ENCODE measurements at places on chromosomes 3 and 15.
A peak's percentile ranks its signal among the peaks of the same experiment; 100 is the strongest.

GRCh38 chr3:185828755-185829154 is 3.9 kb upstream of the IGF2BP2 start:
- no peak for DNase-seq

GRCh38 chr3:101170062-101170771 is 150.2 kb downstream of the IMPG2 start:
- DNase-seq: no peak

DNA sequence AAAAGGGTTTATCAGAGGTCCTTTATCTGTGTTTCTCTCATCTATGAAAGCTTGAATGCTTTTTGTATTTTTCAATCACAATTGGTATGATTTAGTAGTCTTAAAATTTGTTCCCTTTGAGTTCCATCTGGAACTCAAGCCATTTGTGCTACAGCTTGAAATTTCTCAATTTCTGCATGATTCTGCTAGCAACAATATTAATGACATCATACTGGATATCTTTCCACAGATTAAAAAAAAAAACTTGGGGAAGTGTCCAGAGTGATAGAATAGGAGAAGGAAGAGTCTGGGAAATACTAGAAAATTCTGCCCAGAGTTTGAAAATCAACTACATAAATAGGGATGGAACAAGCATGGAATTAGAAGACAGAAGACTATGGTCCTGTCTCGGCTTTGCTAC is 9.3 kb upstream of the FBN1 start:
- DNase-seq: no peak

DNA sequence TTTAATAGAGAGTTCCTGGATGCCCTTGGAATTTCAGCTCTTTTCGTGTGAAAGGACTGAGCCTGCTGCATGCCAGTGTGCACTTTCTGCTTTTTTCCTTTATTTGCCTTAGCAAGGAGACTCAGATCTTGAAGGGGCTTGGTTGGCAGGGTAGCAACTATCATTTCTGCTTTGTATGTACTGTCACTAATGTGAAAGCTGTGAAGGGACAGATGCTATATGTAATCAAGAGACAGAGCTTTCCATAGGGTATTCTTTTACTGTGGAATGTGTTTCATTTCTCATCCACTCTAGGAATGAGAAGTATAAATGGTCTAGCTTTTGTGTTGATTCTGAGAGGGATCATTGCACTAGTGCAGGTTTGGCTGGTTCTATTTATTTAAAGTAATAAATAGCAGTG is 332.5 kb upstream of the MANF start:
- DNase-seq: no peak

- DNase-seq: no peak
Measured at GRCh38 chr15:22868928-22869327, 30.5 kb downstream of the NIPA2 start.

- peak; percentile 76 for DNase-seq
Measured at GRCh38 chr15:64152507-64153387, 1.2 kb downstream of the SNX22 start.

GRCh38 chr3:170038434-170039110 is 777 bp downstream of the GPR160 start:
- DNase-seq: peak; percentile 69

DNA sequence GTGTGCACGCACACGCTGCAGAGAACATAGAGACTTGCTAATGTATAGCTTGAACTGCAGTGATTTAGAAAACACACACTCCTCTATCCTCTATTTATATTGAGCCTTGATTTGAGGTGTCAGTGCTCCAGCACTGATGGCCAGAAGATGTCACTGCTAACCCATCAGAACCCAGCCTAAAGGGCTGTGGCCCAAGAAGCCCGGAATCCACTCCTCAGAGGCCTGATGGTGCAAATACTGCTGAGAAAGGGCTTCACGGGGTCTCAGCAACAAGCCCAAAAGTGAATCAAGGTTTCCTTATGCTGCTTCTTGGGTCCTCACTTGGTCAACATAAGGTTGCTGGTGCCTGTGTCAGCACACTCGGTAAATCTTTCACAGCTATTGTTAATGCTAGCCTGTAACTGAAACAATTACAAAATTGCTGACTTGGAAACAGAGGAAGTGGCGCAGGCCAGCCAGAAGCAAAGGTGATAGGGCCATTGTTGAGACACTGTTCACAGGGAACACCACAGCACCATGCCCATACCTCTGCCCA is 60.3 kb downstream of the HEG1 start:
- DNase-seq: peak; percentile 65

All from germinal center (tissue), 1 donor.